LoVo (cell line): ENCODE measurements at places on chromosomes 3 and 15.

DNA sequence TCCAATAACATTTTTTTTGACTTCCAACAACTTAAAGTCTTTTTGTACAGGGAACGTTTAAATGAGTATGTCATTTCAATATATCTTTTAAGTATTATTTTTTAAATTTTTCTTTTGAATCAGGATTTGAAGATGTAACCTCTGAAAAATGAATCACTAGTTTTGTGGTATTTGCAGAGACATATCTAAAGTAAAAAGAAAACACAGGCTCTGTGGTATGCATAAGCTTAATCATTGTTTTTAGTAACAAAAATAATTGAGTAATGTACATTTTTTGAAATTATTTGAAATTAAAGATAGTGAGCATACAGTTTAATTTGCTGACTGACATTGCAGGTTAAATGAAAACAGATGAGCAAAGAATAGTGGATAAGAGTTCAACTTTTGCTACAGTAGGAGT, 531.3 kb downstream of the ROBO1 start:
- no peak for DNase-seq

- no peak for DNase-seq
Measured at GRCh38 chr15:81530271-81530691, 156.3 kb upstream of the TMC3 start.

GRCh38 chr15:98067339-98067738, 106.8 kb downstream of the ARRDC4 start:
- no peak for DNase-seq

DNA sequence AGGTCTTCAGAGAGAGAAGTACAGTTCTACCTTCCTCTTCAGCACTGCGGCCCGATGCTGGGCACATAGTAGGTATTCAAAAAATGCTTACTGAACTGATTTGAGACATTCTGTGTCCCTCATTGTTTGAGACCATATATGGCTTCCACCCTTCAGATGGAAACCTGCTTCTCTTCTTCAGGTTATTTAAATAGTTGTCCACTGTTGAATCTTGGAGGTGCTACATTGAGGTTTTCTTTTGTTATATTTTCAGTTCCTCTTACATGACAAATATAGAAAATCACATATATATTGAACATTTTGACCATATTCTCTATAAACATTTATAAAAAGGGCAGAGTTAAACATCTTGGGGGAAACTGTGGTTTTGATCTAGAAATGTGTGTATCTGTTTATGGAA, 200.2 kb upstream of the LRRC3B start:
- DNase-seq: no peak

DNA sequence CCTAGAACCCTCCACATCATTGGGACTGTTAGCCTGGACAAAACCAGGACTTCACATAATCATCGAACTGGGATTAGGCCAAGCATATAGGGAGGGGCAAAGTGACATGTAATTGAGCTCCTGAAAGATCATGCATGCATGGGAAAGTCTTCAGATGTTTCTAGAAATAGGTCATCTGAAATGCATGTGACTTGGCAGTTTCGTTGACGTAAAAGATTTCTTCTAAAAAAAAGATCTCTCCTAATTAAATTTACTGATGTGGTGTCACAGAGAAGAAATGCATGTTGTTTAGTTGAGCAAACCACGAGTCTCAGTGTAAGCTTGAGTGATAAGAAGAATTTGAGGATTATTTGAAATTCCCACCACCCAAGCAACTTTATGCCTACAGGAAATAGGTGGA, 70.0 kb upstream of the LIMD1 start:
- DNase-seq: no peak
